Kidney (tissue), 22 donors: ENCODE measurements at places on chromosomes 7 and 10. TPM values are rescaled to one million over a fixed set of nuclear protein-coding genes. Genes with fewer than 3 reads are reported as not detected.

DNA sequence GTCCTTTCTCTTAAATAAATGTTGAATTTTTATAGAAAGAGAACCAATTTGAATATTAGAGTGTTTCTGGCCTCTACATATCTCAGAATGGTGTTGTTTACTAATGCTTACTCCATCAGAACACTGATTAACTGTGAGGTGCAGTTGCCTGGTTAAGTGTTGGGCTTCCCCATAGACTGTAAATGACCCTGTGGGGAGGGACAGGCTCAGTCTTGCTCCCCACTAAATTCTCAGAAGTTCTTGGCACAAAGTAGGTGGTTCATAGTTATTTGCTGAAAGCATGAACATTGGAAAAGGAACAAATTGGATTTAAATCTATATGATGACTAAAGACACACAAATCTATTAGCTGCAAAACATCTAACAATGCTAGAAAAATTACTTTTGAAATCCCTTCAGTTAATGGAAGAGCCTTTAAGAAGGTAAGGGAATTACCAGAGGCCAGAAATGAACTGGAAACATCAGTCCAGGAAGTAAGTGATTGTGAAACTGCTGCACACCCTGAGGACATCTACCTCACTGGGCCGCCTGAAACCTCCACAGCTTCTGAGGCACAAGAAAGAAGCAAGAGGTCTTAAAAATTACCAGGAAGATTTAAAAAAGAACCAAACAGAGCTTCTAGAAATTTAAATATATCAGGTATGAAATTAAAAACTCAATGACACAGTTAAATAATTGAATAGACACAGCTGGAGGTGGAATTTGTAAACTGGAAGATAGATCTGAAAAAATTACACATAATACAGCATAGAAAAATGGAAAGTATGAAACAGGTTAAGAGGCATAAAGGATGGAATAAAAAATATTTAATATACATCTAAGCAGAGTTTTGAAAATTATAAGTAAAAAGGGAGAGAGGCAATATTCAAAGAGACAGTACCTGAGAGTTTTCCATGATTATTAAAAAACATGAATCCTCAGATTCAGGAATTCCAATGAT, 17.8 kb upstream of the COMTD1 start:
- no peak for DNase-seq
- no peaks in the 10 kb centered on the region for H3K27me3 ChIP-seq
- no peak overlapping the region for H3K27ac ChIP-seq
- H3K4me1 ChIP-seq: no peaks in the 10 kb centered on the region
- no peaks in the 10 kb centered on the region for H3K36me3 ChIP-seq

- no peaks in the 10 kb centered on the region for H3K27me3 ChIP-seq
- H3K4me3 ChIP-seq: peak overlapping the region; percentile 75
- DNase-seq: no peak
- no peaks in the 10 kb centered on the region for H3K4me1 ChIP-seq
- H3K36me3 ChIP-seq: no peaks in the 10 kb centered on the region
- H3K27ac ChIP-seq: peak overlapping the region; percentile 89
These were observed 1.3 kb downstream of the STK17A start for GRCh38 chr7:43584195-43584586.

DNA sequence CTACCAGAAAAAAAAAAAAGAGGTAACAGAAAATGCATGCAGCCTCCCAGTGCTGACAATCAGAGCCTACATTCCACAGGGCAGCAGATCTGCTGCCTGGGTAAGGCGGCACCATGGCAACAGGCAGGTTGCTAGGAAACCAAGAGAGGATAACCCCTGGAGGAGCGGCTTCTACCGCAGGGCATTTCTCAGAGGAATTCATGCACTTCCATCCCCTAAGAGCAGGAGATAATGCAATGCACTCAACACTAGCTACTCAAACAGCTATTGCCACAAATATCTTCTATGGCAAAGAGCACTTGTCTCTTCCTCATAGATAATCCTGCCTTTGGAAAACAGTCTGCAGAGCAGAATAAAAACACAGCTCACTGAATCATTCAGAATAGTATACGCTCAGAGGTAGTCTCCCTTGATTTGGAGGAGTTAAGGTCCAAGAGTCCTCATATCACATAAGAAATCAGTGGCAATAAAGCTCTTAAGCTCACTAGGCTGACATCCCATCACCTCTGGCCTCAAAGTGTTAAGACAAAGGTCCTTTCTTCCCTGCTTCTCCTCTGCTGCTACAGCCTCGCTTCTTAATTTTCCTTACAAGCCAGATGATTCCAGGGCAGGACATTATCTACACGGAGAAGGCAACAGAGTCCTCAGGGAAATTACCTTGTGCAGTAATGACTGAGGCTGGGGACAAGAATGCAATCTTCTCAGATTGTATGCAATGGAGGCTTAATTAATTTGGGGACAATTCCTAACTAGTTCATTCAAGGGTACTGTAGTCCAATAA, 10.7 kb downstream of the PSAP start:
- DNase-seq: peak; percentile 96
- H3K36me3 ChIP-seq: no peaks in the 10 kb centered on the region
- H3K4me1 ChIP-seq: peaks cover 44% of the 10 kb centered on the region
- H3K4me3 ChIP-seq: no peak overlapping the region
- H3K27ac ChIP-seq: no peak overlapping the region

- no peak overlapping the region for H3K4me3 ChIP-seq
- DNase-seq: no peak
- no peak overlapping the region for H3K27ac ChIP-seq
- no peaks in the 10 kb centered on the region for H3K4me1 ChIP-seq
These were observed 50.0 kb downstream of the JAKMIP3 start for GRCh38 chr10:132115732-132116131.

DNA sequence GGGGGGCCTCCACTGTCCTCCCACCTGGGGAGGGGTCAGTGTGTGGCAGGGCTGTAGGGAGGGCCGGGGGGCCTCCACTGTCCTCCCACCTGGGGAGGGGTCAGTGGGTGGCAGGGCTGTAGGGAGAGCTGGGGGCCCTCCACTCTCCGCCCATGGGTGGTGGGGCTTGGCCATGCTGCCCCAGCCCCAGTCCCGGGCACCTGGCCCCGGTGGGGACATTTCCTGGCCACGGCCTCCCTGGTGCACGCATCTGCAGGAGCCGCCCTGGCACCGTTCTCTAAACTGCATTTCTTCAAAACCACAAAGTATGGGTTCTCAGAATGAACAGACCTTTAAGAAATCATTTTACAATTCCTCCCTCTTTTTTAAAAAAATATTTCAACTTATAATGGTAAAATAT, 89.3 kb upstream of the PDGFA start:
- no peaks in the 10 kb centered on the region for H3K27me3 ChIP-seq
- H3K36me3 ChIP-seq: no peaks in the 10 kb centered on the region
- no peak overlapping the region for H3K27ac ChIP-seq
- DNase-seq: no peak
- H3K4me1 ChIP-seq: peaks cover 2% of the 10 kb centered on the region
- no peak overlapping the region for H3K4me3 ChIP-seq

- H3K4me1 ChIP-seq: no peaks in the 10 kb centered on the region
- H3K27me3 ChIP-seq: no peaks in the 10 kb centered on the region
- H3K4me3 ChIP-seq: no peak overlapping the region
- no peaks in the 10 kb centered on the region for H3K36me3 ChIP-seq
- no peak for DNase-seq
These were observed 28.2 kb upstream of the SEMA3D start for GRCh38 chr7:85215098-85215497.

GRCh38 chr10:131461093-131461492, 149.6 kb upstream of the TCERG1L start:
- no peaks in the 10 kb centered on the region for H3K36me3 ChIP-seq
- H3K27me3 ChIP-seq: no peaks in the 10 kb centered on the region
- no peak for DNase-seq
- no peak overlapping the region for H3K4me3 ChIP-seq

DNA sequence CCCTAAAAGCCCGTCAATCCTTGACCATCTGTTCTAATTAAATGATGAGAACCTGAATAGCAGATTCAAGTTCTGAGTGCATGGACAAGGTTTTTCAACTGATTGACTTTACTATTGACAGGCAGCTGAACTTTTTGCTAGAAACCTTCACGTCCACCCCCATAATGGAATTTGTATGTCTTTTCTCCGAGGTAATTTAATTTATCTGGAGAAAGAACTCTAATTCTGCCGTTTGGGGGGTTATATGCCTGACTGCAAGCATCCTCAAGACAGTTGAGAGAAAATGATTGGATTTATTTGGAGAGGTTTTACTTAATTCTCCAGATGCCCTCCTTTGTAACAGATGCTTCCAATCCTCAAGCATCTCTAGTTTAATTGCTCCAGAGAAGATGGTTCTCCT, 1053.4 kb upstream of the AUTS2 start:
- no peaks in the 10 kb centered on the region for H3K36me3 ChIP-seq
- no peaks in the 10 kb centered on the region for H3K4me1 ChIP-seq
- no peak for DNase-seq
- H3K27ac ChIP-seq: no peak overlapping the region
- no peaks in the 10 kb centered on the region for H3K27me3 ChIP-seq

DNA sequence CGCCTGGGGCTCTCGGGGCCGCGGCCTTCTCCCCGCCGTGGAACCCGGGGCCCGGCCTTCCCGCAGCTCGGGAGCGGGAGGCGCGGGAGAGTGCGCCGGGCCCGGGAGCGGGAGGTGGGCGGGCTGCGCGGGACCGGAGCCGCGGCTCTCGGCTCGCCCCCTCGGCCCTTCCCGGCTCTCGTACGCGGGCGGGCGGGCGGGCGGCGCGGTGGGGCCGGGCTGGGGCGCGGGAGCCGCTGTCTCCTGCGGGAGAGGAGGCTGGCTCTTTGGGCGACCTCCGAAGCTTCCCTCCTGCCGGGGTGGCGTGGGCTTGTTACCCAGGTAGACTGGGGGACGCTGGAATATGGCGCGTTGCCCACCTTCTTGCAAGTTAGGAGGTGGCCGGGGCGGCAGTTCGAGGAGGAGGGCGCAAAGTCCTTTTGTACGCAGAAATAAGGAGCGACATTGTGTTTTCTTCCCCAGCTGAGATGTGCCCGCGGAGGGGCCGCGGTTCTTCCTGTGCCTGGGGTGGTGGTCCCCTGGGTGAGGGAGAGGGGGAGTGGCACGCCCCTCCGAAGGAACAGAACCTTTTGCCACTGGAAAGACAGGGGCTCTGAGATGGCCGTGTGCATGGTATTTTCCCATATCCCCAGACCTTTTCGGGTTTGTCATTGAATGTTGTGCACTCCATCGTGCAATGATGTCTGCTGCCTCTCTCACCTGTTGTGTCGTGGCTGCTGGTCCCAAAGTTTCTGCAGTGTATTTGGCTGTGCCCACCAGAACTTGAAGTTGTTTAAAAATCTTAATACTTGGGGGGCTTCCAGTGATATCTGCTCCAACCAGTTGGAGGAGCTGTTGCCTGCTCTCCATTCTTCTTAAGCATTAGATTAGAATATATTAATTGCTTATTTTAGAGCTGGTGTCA, 844 bp downstream of the NRF1 start:
- peak overlapping the region; percentile 92 for H3K27ac ChIP-seq
- no peaks in the 10 kb centered on the region for H3K27me3 ChIP-seq
- peak overlapping the region; percentile 92 for H3K4me3 ChIP-seq
- DNase-seq: peak; percentile 75

- no peak for DNase-seq
- no peaks in the 10 kb centered on the region for H3K27me3 ChIP-seq
- no peaks in the 10 kb centered on the region for H3K36me3 ChIP-seq
- H3K4me3 ChIP-seq: no peak overlapping the region
These were observed 124.9 kb downstream of the SND1 start for GRCh38 chr7:127776776-127777386.

DNA sequence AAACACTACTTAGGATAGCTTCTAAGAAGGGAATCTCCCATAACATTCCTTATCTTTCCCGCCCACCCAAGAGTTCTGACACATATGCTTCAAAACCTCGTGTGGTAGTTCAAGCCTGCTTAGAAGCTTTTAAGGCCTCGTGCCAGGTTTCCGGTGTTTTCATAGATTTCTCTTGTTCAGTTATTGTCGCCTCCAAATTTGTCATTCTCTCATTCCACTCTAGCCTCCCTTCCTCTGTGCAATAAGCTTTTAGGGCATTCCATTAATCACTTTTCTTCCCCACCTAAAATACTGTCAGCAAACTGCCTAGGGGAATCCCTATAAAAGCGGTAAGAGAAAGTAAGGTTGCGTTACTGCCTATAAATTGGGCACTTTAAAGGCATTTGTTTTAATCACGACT, 718 bp upstream of the BPGM start:
- H3K36me3 ChIP-seq: no peaks in the 10 kb centered on the region
- peak overlapping the region; percentile 98 for H3K4me3 ChIP-seq
- no peaks in the 10 kb centered on the region for H3K27me3 ChIP-seq

DNA sequence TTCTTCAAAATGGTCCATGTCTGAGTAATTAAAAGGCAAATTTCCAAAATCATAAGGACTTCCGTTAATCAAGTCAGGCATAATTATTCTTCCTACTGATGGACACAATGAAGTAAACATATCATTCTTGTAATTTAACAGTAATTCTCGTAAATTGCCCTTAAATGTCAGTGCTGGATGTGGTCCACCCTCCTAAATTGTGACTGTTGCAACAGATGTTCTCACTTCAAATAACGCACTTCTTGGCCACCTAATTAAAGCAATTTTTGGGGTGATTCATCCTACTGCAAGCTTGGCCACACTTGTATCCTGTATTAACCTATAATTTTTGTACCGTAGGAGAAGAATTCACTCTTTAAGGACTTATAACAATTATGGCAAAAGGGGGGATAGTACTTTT, 1.9 kb downstream of the COL1A2 start:
- H3K27ac ChIP-seq: no peak overlapping the region
- H3K4me1 ChIP-seq: no peaks in the 10 kb centered on the region
- no peaks in the 10 kb centered on the region for H3K27me3 ChIP-seq
- DNase-seq: no peak
- H3K36me3 ChIP-seq: peaks cover 2% of the 10 kb centered on the region
- H3K4me3 ChIP-seq: peak overlapping the region; percentile 82

- H3K36me3 ChIP-seq: no peaks in the 10 kb centered on the region
- DNase-seq: no peak
- H3K27me3 ChIP-seq: no peaks in the 10 kb centered on the region
- no peak overlapping the region for H3K4me3 ChIP-seq
- H3K27ac ChIP-seq: no peak overlapping the region
- no peaks in the 10 kb centered on the region for H3K4me1 ChIP-seq
These were observed 143.3 kb downstream of the CALN1 start for GRCh38 chr7:72268796-72269195.

CPN1 gene
- total RNA-seq: not detected

CDC14C gene
- not detected for total RNA-seq
